Right atrium auricular region (tissue), 2 donors: ENCODE measurements at places on chromosomes 5 and 9.

- H3K27ac ChIP-seq, result no peak overlapping the region
- no peaks in the 10 kb centered on the region for H3K4me1 ChIP-seq
- H3K36me3 ChIP-seq, result no peaks in the 10 kb centered on the region
- no peak overlapping the region for H3K4me3 ChIP-seq
- H3K27me3 ChIP-seq, result no peaks in the 10 kb centered on the region
These were observed 402.1 kb downstream of the DIRAS2 start for GRCh38 chr9:90240541-90240940.

DNA sequence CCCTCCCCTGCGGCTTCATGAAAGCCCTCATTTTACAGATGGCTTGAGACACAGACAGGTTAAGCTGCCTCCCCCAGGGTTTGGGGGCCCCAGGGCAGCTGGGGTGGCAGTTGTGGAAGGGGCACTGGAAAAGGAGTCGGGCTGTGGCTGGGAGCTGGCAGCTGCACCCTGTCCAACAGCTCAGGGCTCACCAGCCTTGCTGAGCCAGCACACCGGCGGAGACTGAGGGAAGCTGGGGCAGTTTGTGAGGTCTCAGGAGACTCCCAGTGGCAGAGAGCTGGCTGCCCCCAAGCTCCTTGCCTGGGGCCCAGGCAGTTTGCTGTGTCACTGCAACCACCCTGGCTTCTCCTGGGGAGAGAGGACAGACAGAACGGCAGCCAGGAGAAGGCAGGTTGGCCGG is 34.8 kb upstream of the RAPGEF1 start:
- no peaks in the 10 kb centered on the region for H3K27me3 ChIP-seq
- no peak overlapping the region for H3K4me3 ChIP-seq
- DNase-seq, result no peak
- H3K27ac ChIP-seq, result no peak overlapping the region
- no peaks in the 10 kb centered on the region for H3K4me1 ChIP-seq
- H3K36me3 ChIP-seq, result no peaks in the 10 kb centered on the region

DNA sequence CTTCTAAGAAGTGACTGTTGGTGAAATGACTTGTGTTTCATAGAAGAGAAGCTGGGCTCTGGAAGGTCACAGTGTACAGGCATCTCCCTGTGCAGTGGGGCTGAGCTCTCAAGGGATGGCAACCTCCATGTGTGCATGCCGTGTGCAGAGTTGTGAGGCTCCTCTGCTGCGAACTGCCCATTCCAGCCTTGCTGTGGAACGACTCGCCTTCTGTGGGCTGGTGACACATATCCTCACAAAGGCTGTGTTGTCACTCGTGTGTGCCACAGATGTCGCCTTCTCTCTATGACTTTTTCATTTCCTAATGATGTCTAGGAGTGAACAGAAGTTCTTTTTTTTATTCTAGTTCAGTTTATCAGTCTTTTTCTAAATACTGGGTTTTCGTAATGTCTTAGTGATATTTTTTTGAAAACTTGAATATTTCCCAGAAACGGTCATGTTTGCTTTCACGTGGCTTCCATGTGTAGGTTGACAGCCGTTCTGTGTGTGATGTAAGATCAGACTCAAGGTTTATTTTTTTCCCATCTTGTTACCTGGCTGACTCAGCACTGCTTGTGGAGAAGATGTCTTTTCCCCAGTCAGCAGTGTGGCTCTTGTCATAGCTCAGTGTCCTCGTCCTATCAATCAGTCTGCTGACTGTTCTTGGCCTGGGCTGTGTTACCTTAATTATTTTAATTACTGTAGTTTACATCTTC is 57.3 kb upstream of the CACNA1B start:
- no peak overlapping the region for H3K4me3 ChIP-seq
- no peak overlapping the region for H3K27ac ChIP-seq
- no peaks in the 10 kb centered on the region for H3K27me3 ChIP-seq
- no peak for DNase-seq

GRCh38 chr5:151257731-151258181 is 4.8 kb downstream of the GM2A start:
- H3K4me1 ChIP-seq, result no peaks in the 10 kb centered on the region
- no peak for DNase-seq
- no peak overlapping the region for H3K4me3 ChIP-seq
- H3K27ac ChIP-seq, result no peak overlapping the region
- no peaks in the 10 kb centered on the region for H3K27me3 ChIP-seq
- H3K36me3 ChIP-seq, result peaks cover 5% of the 10 kb centered on the region

DNA sequence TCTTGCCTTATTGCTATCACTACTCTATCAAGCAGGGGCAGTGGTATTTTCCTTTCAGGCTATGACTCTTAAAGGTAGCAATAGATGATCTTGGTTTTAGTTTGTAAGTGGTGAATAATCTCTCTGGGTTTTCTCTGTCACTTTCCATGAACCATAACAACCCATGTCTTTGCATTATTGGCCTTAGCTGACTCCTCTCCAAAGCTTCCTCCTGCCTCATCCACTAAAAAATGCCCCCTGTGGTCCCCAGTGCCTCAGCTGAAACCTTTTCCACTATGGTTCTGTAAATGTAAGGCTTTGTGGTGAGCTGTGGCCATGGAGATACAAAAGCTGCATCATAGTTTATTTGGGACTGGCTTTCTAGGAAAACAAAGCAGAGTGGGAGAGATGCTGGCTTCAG is 128.8 kb downstream of the GPBP1 start:
- DNase-seq, result no peak
- no peaks in the 10 kb centered on the region for H3K36me3 ChIP-seq
- no peak overlapping the region for H3K27ac ChIP-seq
- no peak overlapping the region for H3K4me3 ChIP-seq

GRCh38 chr5:36730537-36731216 is 124.3 kb downstream of the SLC1A3 start:
- no peak overlapping the region for H3K27ac ChIP-seq
- no peak for DNase-seq
- no peaks in the 10 kb centered on the region for H3K4me1 ChIP-seq
